ENCODE measurements at places on chromosomes 13 and 19.

DNA sequence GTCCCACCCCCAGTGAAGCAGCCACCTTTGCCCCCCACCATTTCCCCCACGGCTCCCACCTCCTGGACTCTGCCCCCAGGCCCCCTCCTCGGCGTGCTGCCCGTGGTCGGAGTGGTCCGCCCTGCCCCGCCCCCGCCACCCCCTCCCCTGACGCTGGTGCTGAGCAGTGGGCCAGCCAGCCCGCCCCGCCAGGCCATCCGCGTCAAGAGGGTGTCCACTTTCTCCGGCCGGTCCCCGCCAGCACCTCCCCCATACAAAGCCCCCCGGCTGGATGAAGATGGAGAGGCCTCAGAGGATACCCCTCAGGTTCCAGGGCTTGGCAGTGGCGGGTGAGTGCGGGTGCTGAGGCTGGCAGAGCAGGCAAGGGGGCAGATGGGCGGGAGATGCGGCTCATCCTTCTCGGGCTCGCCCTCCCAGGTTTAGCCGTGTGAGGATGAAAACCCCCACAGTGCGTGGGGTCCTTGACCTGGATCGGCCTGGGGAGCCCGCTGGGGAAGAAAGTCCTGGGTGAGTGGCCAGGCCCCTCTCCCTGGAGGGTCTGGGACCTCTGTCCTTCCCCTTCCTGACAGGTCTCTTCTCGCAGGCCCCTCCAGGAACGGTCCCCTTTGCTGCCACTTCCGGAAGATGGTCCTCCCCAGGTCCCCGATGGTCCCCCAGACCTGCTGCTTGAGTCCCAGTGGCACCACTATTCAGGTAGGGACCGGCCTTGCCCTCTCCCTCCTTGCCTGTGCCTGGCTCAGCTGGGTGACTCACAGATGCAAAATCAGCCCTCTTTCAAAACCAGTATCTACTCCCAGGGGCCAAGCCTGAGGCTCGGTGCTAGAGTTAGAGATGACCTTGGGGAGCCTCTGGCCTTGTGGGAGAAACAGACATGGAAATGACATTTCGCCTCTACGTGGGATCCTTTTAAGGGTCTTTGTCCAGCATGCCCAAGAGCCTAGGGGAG is 8.8 kb downstream of the IGFLR1 start:
- no peak for DNase-seq

DNA sequence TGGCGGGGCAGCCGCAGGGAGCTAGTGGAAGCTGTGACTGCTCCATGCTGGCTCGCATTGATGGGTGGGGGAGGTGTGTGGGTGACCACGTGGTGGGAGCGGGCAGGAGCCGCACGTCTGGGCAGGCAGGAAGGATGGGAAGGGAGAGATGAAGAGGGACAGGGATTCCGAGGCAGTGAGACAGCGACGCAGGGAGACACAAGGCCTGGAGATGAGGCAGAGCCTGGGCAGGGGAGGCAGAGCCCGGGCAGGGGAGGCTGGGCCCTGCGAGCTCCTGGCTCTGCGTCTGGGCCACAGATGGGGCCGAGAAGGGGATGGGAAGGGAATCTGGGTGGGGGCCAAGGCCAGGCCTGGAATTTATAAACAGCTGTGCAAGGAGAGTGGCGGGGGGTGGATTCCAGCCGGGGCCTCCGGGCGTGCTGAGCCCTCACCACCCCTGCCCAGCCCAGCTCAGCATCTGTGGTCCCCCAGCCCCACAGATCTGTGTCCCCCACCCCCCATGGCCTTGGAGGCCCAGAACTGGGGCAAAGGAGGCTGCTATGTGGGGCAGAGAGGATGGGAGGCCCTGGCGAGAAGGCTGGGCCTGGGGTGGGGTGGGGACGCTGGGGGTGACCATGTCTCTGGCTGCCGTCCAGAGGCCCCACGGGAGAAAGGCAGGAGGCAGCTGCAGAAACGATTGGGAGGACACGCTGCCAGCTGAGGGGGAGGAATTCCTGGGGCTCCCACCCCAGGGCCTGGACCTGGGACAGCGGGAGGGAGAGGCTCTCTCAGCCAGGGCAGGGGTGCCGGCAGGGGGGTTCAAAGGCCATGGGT is 6.0 kb downstream of the EHD2 start:
- peak; percentile 85 for DNase-seq

DNA sequence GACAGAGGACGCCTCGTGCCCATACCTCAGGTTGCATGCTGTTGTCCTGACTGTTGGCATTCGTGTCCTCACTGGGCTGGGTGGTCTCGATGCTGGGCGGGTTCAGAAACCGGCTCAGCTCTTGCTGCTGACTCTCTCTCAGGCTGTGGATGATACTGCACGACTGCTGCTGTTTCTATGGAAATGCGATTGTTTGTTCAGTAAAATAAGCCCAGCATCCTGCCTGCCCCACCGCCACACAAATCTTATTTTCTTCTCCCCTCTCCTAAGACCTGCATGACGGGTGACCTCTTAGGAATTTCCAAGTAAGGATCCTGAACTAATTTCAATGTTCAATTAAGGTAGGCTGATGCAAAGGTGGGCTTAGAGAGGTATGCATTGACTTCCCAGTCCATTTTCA is 356.5 kb downstream of the NALCN start:
- no peak for DNase-seq

DNA sequence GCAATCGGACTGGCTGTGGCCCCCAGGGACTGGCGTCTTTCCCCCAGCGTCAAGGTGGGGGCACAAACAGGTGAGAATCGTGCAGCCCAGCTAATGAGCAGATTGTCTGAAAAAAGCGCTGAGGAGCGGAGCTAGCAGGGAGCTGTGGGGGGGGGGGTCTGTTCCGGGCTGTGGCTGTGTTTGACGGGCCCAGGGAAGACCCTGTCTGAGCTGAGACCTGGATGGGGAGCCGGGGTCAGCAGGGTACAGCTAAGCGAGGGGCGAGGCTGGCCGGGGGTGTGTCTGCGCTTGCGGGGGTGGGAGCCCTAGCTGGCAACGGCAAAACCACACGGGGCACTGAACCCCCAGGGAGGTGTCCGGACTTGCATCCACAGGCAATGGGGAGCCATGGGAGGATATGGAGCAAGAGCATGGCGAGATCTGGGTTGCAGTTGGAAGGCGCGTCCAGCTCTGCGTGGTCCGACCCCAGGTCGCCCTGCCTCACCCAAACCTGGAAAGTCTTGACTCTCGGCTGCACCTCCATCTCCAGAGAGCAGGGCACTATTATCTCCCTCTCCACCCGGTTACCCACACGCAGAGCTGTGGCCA is 4.6 kb downstream of the LINGO3 start:
- no peak for DNase-seq

DNA sequence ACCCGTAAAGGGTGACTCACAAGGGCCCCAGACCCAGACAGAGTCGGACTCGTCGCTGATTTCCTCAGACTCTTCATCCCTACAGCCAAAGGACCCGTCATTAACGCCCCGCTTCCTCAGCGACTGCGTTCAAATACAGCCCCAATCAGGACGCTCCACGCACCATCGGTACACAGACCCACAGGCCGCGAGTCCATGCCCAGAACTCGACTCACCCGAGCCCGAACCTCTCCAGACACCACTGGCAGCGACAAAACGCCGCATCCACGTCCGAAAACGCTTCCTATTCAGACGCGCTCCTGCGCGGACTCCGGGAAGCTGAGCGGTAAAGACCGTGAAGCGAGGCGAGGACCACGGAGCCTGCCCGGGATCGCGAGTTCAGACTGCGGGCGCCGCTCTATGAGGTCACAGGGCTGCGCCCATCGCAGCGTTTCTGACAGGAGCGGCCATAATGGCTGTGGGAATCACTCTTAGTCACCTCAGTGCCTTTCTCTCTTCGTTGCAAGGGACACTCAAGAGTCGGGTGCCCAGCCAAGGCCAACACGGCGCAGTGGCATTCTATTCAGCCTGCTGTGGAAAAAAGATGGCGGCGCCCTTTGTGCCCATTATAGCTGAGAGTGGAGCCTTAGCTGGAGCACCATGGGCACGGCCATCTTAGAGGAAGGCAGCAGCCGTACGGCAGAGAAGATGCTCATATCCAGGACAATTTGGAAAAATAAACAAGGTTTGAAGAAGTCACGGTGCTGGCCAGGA is at the start of gene ZNF614:
Gene ZNF614, minus strand, starts transcription at position 353 of the 753 bp plus-strand sequence. CDS start 2,634 bp downstream, outside the sequence.
- peak; percentile 90 for DNase-seq

- no peak for DNase-seq
Measured at GRCh38 chr19:1907563-1908363, 2.6 kb downstream of the ADAT3 start.

DNA sequence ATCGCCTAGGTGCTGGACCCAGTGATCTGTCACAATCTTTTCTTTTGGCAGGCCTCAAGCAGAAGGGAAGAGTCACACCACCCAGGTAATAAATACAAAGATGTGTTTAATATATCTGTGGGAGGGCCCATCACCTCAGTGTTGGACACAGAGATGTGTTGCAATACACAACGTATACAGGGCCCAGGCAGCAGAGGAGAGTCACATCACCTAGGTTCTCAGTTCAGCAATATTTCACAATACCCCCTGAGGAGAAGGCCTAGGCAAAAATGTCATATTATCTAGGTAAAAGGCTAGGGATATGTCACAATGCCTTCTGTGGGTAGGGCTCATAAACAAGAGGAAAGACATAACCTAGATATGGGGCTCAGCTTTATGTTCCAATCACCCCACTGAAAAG is 53.5 kb upstream of the ZNF728 start:
- DNase-seq = no peak

DNA sequence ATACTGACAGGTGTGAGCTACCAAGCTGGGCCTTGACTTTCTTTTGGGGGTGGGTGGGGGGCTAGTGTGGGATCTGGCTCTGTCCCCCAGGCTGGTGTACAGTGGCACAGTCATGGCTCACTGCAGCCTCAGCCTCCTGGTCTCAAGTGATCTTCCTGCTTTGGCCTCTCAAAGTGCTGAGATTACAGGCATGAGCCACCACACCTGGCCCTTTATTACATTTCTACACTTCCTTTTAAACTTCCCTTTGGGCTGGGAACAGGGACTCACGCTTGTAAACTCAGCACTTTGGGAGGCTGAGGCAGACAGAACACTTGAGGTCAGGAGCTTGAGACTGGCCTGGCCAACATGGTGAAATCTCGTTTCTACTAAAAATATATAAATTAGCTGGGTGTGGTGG is 12.0 kb downstream of the FTL start:
- DNase-seq = no peak
